Jurkat, Clone E6-1 (cell line): ENCODE measurements at places on chromosomes 1 and 21.

- DNase-seq: peak; percentile 28
Observed at GRCh38 chr21:29499734-29500343, 201.1 kb downstream of the BACH1 start.

- no peak for DNase-seq
Observed at GRCh38 chr1:103180660-103181059, 72.3 kb upstream of the COL11A1 start.

- no peak for DNase-seq
Observed at GRCh38 chr1:77888781-77889642, 588 bp downstream of the NEXN start.

DNA sequence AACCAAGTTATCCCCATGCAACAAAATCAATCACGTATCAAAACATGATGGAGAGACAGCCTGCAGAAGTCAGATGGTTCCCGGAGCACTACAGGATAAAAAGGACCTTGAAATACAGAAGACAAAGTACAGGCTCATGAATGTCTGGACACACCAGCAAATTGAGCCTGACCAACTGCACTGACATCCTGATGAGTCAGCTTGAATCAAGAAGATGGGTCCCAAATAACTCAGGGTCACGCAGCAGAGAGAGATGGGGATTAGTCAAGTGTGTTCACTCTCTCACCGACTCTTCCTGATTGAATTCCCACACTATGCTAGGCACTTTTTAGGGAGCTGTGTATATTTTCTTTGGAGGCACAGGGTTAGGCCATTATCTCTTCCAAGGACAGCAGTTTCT, 71.1 kb upstream of the DIRAS3 start:
- DNase-seq: no peak

DNA sequence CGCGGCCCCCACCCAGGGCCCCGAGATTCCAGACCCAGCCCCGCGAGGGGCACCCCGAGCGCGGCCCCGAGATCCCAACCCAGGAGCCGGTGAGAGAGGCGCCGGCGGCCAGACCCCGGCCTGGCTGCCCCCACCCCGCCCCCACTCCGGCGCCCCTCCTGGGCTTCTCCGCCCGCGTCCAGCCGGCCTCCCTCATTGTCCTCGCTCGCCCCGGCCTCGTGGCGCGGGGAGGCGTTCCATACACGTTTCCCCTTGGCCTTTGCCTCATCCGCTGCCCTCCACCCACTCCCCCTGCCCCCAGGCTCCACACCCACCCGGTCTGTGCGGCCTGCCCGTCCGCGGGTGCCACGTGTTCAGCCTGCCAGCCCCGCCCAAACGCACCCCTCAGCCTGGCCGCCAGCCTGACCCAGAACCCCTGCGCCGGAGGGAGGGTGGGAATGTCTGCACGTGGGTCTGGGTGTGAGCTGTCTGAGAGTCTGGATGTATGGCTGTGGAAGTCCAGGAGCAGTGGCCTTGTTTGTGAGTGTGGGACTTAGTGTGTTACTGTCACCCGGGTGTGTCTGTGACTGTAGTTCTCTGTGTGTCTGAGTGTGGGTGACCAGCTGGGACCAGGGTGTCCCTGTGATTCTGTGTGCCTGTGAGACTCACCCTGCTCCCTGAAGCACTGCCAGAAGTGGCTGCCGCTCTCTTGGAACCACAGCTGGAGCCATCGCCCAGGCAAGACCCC, 681 bp downstream of the B4GALT2 start:
- no peak for DNase-seq

GRCh38 chr1:200206340-200206739, 178.8 kb downstream of the NR5A2 start:
- no peak for DNase-seq

DNA sequence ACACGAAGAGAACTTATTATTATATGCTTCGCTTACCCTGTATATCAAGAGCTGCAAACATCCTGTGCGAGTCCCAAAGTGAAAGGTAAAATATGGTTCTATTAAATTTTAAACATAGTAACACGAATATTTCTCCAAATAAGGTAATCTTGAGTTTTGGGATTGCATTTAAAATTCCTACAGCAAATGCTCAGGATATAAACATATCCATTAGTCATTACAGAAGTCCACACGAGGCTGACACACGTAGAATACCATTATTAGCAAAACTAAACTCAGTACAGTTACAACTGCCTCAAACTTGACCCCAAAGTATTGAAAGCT, 282 bp upstream of the LYPLAL1 start:
- DNase-seq: no peak

DNA sequence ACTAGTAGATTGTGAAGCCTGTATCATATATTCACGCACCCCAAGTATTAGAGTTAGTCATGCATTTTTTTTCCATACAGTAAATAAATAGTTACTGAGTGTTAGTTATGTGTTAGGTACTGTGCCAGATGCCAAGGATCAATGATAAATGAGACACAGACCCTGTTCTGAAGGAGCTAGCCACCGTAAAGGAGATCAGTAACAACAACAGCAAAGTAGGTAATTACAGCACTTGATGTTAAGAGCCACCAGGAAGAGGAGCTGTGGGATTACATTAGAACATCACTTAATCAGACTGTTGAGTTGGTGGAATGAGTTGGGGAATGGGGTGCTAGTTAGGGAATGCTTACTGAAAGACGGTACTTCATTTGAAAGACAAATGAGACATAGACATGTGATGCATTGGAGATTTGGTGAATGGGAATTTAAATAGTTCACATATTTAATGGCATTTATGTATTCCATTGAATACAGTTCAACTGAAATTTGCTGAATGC, 21.0 kb downstream of the PRKAA2 start:
- no peak for DNase-seq

DNA sequence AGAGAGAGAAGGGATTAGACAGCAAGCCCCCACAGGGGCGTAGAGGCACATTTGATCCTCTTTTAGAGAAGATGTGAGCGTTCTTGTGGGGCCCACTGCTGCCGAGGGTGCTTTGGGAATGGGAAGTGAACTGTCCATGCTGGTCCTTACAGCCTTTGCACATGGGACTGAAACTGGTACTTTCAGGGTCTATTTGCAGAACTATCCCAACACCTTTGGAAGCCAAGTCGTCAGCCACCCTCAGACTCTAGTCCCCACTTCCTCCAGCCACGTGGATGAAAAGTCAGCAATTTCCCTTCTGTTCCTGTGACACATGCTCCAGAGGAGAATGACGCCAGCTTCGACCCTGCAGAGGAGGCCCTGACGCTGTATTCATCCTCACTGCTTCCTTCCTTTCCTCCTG, 2.6 kb upstream of the RAB7B start:
- no peak for DNase-seq

GRCh38 chr1:236685917-236686814, at the start of gene ACTN2:
Gene ACTN2, plus strand, starts transcription at chr1:236686499. Its CDS starts 175 bp downstream, at chr1:236686674.
- no peak for DNase-seq

DNA sequence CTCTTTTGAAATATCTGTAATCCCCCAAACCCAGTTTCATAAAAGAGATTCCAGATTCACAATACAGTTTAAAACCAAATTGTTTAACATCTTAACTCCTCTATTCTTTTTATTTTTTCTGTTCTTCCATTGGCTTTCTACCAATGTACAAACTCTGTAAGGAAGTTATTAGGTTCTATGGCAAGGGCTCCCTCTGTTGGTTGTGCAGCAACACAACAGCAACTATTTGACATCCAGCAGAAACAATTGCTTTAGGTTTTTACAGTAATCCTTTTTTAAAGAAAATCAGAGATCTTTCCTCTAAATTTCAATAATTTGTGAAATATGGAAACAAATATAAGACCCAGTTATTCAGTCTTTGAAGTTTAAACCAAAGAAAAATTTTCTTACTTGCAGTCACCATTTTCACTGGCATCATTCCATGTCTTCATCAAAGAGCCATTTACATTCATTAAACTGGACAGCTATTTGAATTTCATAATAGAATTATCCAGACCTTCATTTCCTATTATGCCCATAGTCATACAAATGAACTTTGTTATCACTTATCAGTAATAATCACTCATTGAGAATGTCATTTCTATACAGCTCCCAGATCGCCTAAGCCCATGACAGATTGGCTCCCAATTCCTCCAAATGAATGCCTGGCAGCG, 46.5 kb upstream of the RNF11 start:
- DNase-seq: peak; percentile 63

- DNase-seq: no peak
Observed at GRCh38 chr1:14755518-14756252, 157.2 kb downstream of the KAZN start.

DNA sequence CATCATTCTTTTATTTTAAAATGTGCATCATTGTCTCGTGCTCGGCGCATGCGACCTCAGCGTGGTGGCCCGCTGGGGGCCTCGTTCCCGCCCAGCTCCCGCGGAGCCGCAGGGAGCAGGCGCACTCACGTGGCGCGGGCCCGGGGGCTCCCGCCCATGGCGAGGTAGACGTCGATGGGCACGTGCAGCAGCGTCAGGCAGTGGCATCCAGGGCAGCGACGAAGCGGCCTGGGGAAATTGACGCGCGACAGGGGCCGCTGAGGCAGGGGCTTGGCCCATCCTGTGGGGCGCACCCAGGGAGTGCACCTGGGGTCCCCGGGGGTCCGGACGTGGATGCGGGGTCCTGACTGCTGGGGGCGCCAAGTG, 994 bp downstream of the FAM229A start:
- no peak for DNase-seq

GRCh38 chr21:29812947-29813346, 126.8 kb downstream of the GRIK1 start:
- no peak for DNase-seq

DNA sequence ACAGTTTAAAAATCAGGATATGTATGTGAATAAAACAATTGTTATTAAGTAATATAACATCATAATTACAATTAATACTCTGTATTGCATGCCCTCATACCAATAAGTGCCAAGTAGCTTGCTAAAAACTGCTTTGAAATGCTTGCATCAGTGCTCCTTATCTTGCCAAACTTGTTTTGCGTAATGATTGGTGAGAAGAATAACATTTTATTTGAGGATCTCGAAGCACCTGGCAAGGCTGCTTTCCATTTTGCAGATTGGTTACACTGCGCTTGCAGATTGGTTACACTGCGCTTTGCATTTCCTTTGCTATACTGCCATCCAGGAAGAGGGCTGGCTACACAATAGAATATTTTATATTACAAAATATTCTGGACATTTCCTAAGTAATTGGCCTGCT, 1.7 kb upstream of the PBX1 start:
- no peak for DNase-seq

DNA sequence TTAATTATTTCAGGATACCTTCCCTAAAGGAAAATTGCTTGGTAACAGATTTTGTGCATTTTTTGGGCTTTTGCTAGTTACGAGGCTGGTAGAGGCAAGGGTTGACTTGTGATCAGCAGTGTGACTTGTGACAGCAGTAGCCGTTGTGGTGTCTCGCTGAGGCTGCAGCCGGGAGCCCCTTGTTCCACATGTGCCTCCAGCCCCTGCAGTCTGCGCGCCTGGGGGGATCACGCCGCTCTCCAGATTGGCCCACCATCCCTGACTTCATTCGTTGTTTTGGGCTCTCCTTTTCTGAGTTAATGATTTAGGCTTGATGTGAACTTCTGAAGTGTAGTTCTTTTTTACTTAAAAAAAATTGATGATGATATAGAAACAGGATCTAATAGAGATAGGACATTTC, 41.5 kb downstream of the TRAPPC10 start:
- DNase-seq: no peak

- no peak for DNase-seq
Observed at GRCh38 chr1:1358433-1359271, at the start of gene MXRA8. Gene MXRA8, minus strand, starts transcription at chr1:1358555. Its CDS starts 51 bp downstream, at chr1:1358504.

DNA sequence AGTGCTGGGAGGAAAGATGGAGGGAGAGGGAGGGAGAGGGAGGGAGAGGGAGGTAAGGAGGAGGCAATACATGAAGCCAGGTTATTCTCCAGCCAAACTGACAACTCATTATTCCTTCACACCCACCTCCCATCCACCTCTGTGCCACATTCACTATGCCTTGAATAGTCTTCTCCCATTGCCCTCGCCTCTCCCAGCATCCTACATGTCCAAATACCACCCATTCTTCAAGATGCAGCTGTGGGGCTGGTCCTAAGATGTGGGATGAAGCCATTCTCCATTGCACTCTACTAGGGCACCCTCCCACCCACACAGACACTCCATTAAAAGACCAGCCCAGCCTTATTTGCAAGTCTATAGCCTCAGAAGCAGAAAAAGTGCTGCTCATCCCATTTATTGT, 165.8 kb downstream of the RRAGC start:
- no peak for DNase-seq

DNA sequence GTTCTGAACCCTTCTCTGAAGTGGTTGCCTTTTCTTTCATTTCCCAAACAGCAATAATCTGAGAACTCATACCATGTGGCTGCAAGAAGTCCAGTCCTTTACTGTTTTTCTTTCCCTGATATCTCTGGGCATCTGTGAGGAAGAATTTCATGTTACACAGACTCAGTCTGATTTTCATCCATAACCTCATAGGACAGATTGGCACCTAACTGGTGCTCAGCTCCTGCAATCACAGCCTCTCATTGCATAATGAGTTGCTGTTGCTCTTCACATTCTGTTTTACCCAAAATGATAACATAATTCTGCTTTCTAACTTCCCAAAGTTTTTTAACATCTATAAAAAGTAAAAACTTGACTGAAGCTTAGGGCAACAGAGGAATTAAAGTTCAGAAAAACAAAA, 472.2 kb upstream of the PBX1 start:
- no peak for DNase-seq

GRCh38 chr1:169308313-169309039, 59.1 kb downstream of the NME7 start:
- DNase-seq: no peak

DNA sequence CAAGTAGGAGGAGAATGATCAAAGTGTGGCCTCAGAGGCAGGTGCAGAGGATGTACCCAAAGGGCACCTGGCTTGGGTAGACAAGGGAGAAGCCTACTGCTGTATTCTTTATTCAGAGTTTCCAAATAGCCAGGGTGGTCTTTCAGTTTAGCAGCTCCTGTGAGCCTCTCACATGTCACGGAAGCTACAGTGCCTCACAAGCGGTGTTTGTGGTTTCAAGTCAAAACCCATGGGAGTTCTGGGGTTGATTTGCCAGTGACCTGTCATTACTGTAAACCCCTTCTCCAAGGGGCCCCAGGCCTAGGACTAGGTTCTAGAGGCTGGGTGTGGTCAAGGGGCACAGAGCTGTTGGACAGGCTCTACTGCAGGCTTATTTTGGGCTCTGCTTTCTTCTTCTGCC, 10.2 kb upstream of the IL10 start:
- DNase-seq: peak; percentile 65

DNA sequence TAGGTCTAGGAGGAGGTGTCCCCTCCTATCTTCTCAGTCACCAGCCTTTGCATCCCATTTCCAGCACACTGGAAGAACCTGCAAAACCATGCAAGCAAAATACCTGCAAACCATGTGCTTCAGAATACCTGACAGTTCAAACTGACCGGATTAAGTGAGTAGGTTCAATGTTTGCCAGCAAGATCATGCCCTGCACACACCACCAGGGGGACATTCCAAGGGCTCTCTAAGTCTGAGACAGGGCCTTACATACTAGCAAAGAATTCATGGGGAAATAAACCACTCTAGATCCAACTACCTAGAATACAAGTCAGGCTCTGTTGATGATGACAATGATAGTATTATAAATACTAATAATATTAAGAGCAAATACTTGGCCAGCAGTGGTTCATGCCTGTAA, 27.6 kb downstream of the INPP5B start:
- DNase-seq: peak; percentile 54

- no peak for DNase-seq
Observed at GRCh38 chr1:7768583-7768982, 2.5 kb upstream of the VAMP3 start.
